ENCODE measurements at places on chromosomes 7 and 10.

DNA sequence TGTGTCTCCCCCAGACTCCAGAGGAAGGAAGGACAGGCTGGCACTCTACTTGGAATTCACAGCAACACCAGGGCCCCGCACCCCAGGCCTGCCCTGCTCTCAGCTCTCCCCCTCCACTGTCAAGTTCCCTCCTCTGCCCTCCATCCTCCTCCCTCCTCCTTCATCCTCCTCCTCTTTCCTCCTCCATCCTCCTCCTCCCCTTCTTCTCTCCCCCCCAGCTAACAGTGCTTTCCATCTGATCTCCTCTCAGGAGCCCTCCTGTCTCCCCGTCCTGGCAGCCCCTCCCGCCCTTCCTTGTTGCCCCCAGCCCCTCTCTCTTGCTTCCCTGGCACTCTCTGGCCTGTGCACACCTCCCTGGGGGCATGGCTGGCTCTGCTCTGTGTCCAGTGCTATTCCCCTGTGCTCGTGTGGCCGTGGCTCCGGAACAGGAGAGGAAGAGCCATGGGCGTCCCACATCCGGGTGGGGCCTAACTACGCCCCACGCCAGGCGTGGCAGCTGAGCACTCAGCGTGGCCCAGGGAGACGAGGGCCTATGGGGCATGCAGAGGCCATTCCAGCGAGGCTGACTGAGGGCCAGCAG lies 64.2 kb downstream of the PWWP2B start:
- DNase-seq = no peak

- DNase-seq = no peak
Measured at GRCh38 chr10:64859911-64860310, 1338.7 kb downstream of the REEP3 start.

GRCh38 chr7:128796327-128796726 lies 4.6 kb downstream of the CCDC136 start:
- DNase-seq = no peak

DNA sequence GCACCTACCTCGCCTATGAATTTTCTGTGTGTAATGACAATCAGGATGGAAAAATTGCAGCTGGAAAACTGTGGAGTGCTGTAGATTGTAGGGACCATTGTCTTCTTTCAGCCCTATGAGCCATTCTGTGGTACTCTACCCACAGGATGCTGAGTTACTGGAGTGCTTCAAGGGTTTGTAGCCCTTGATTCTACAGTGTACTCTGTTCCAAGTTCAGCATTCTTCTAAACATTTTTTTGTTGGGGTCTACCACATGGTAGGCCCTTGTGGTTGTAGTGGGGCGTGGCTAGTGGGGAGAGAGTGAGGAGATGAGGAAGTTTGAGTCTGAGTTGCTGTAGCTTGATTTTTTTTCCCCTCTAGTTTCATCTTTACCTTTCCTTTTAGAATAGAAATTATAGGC lies 33.5 kb downstream of the REEP3 start:
- peak; percentile 24 for DNase-seq

DNA sequence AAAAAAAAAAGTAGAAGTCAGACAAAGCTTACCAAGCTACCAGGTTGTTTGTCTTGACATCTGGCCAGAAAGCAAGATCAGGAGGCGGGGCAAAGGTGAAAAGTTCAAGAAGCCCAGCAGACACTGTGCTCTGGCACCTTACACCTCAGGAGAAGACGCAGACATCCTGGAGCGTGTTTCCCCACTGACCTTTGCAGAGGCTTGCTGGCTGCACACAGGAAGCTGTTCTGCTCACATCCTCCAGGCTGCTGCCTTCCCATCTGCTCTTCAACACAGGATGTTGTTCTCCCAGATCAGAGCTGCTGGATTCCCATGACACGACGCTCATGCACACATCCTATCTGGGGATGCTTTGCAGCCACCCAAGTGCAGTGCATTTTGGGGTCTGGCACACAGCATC lies 174.4 kb upstream of the KIAA1217 start:
- no peak for DNase-seq

DNA sequence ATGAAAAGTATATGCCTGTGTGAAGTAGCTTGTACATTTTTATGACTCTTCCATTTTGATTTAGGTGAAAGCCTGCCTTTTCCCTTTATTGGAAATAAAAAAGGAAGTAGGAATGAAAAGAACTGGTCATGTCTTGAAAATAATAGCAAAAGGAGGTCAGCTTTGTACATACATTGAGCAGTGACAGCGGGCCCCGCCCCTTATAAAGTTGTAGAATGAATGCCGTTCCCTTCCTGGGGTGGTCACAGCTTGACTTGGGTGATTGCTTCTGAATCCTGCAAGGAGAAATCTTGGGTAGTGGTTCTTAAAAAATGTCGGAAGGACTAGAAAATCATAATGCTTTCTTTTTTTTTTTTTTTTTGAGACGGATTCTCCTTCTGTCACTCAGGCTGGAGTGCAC lies 31.7 kb downstream of the CAMK1D start:
- no peak for DNase-seq

GRCh38 chr10:72687035-72687434 lies 4.9 kb upstream of the MCU start:
- no peak for DNase-seq
